ENCODE measurements at places on chromosomes 4 and X. TPM values are rescaled to one million over a fixed set of nuclear protein-coding genes. Genes with fewer than 3 reads are reported as not detected.

Gene GYG2
- total RNA-seq: 3.8 TPM

Gene CCNB3
- not detected for total RNA-seq

Gene HTN3
- total RNA-seq: not detected

Gene CXCL10
- not detected for total RNA-seq

Gene C4orf50
- total RNA-seq: not detected

Gene NOP14
- total RNA-seq: 76.0 TPM

Gene MAGEC2
- 57.4 TPM for total RNA-seq

Gene SLC9B1
- 0.78 TPM for total RNA-seq

Gene IL3RA
- total RNA-seq: not detected

Gene DRD5
- not detected for total RNA-seq

Gene STK32B
- 0.18 TPM for total RNA-seq

Gene SHOX
- total RNA-seq: not detected

Gene UCHL1
- 0.42 TPM for total RNA-seq

Gene AMOT
- total RNA-seq: 0.16 TPM

Gene BMPR1B
- total RNA-seq: not detected

Gene RAB39B
- total RNA-seq: 0.09 TPM

Gene SLITRK2
- total RNA-seq: not detected

Gene ATP1B4
- not detected for total RNA-seq

Gene GPM6B
- total RNA-seq: not detected

Gene PAK3
- not detected for total RNA-seq

Gene MED14
- 35.3 TPM for total RNA-seq

Gene GPRASP3
- total RNA-seq: 1.1 TPM

Gene SUPT20HL1
- total RNA-seq: not detected

Gene KIF4A
- total RNA-seq: 40.3 TPM

Gene PDCL2
- 1.2 TPM for total RNA-seq

Gene IQSEC2
- total RNA-seq: 35.9 TPM

Gene PCDH10
- 0.40 TPM for total RNA-seq

Gene SSX1
- 137 TPM for total RNA-seq

Gene PAGE2
- 0.78 TPM for total RNA-seq

Gene STARD8
- total RNA-seq: 35.0 TPM

Gene PNCK
- total RNA-seq: 1.9 TPM

Gene UGT8
- total RNA-seq: 6.0 TPM

Gene TSPAN7
- total RNA-seq: 0.16 TPM

Gene SGCB
- 0.09 TPM for total RNA-seq
